Stomach (tissue), 19 donors: ENCODE measurements at places on chromosomes 5 and 9. TPM values are rescaled to one million over a fixed set of nuclear protein-coding genes. Genes with fewer than 3 reads are reported as not detected.

Gene RNF183
- polyA plus RNA-seq, result 1.2 TPM

Gene PPIC
- polyA plus RNA-seq, result 6.9 TPM

Gene C5
- polyA plus RNA-seq, result 5.2 TPM

Gene MLANA
- polyA plus RNA-seq, result not detected

Gene GPRIN1
- polyA plus RNA-seq, result 0.37 TPM

Gene JAK2
- polyA plus RNA-seq, result 4.5 TPM

Gene TMEM252
- not detected for polyA plus RNA-seq

Gene PLPP7
- 1.7 TPM for polyA plus RNA-seq

Gene CCDC127
- 1.9 TPM for polyA plus RNA-seq

Gene LCN10
- 10.2 TPM for polyA plus RNA-seq

Gene NPR3
- polyA plus RNA-seq, result 0.25 TPM

Gene IFNB1
- not detected for polyA plus RNA-seq

Gene CDKN2B
- polyA plus RNA-seq, result 4.7 TPM

Gene CDX1
- polyA plus RNA-seq, result 0.31 TPM

Gene IL3
- not detected for polyA plus RNA-seq

Gene HCN1
- polyA plus RNA-seq, result not detected

Gene EGR1
- polyA plus RNA-seq, result 45.4 TPM

Gene TMEM250
- polyA plus RNA-seq, result 16.6 TPM

Gene ZNF782
- 25.8 TPM for polyA plus RNA-seq

Gene HRCT1
- polyA plus RNA-seq, result 0.50 TPM

Gene PCDHB15
- 0.44 TPM for polyA plus RNA-seq

Gene RASEF
- polyA plus RNA-seq, result 38.8 TPM

Gene TRIP13
- 1.1 TPM for polyA plus RNA-seq

Gene FOXD4
- 0.50 TPM for polyA plus RNA-seq

Gene ZNF354B
- polyA plus RNA-seq, result 2.1 TPM

Gene PCDHA12
- 0.05 TPM for polyA plus RNA-seq

Gene PIP5K1B
- polyA plus RNA-seq, result 27.2 TPM

Gene GPBP1
- polyA plus RNA-seq, result 48.9 TPM
